Thoracic aorta (tissue), 2 donors: ENCODE measurements at places on chromosomes 16 and 17. TPM values are rescaled to one million over a fixed set of nuclear protein-coding genes. Genes with fewer than 3 reads are reported as not detected.

DNA sequence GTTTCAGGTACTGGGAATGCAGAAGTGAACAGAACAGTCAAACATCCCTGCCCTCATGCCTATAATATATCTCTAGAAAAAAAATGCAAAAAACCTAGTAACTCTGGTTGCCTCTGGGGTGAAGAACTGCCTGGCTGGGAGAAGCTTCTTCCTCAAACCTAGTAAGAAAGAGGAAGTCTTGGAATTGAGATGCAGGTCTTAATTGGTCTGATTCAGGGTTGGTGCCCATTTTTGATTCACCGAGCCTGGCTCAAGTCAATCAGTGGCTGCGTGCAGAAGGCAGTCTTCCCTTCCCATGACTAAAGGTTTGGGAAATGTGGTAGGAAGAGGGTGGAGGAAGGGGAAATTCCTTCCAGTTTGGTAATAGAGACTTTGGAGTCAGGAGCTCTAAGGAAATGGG lies 22.4 kb downstream of the CDRT15 start:
- DNase-seq, result no peak

GRCh38 chr17:73936908-73937627 lies 266.4 kb upstream of the RPL38 start:
- DNase-seq, result no peak

DNA sequence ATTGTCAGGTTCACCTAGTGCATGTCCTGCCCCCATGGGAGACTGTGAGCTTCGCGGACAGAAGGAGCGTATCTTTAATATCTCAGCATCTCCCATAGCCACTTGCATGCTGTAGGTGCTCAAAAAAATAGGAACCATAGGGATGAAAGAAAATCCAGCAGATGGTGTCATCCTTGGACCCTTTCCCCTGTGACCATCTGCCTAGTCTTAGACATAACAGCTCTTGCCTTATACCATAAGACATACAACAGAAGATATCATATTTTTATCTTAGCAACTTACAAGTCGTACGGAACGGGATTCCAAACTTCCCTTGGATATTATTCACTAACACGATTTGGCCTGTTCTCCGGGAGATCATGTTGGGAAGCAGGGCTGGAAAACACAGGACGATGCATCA lies 14.5 kb downstream of the DHRS7C start:
- DNase-seq, result no peak

LSM12 gene
- 30.8 TPM for total RNA-seq

SMTNL2 gene
- total RNA-seq, result 2.8 TPM
